Activated CD4-positive, alpha-beta T cell treated with anti-CD3 and anti-CD28 coated beads, Interleukin-2, amount 50 U/mL, for 4 hours (primary cell): ENCODE measurements at places on chromosomes 2 and 18.

DNA sequence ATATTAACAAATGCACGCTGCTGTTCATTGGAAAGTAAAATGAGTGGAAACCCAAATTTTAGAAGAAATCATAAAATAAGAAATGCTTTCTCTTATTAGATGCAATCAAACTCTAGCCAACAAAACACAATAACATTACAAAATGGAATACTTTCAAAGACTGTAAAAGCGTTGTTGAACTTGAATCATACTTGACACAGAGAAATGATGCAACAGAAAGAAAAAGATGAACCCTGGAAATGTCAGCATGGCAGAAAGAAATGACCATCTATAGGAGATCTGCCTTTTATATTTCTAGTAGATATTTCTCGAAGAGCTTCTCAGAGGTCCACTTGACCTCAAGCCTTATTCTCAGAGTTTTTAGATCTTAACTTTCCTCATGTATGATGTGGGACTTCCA is 170.6 kb upstream of the MEIS1 start:
- no peak for DNase-seq

- no peak for DNase-seq
These were observed 34.5 kb downstream of the MTERF4 start for GRCh38 chr2:241067501-241068135.

- no peak for DNase-seq
These were observed 85.1 kb downstream of the CTAGE1 start for GRCh38 chr18:22332590-22332989.

DNA sequence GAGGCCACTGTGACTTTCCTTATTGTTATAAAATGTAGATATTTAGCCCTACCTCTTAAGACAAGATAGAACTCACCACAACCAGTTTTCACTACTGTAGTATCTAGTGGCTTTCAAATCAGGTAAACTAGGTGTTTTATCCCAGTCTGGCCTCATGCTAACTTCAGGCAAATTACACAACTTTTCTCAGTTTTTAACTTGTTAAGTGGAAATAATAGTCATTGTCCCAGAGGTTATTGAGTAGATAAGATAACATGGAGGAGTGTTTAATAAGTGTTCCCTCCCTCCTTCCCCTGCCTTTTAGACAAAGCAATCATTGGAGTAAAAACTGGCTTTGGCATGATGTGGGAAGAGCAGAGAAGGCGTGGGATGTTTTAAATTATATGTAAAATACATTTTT is 27.3 kb downstream of the ANXA4 start:
- no peak for DNase-seq

GRCh38 chr2:1747065-1747941 is 3.0 kb upstream of the PXDN start:
- DNase-seq = no peak

GRCh38 chr18:2963048-2963447 is 49.9 kb downstream of the LPIN2 start:
- peak; percentile 40 for DNase-seq

GRCh38 chr2:11750422-11750821 is 4.0 kb downstream of the LPIN1 start:
- peak; percentile 38 for DNase-seq

DNA sequence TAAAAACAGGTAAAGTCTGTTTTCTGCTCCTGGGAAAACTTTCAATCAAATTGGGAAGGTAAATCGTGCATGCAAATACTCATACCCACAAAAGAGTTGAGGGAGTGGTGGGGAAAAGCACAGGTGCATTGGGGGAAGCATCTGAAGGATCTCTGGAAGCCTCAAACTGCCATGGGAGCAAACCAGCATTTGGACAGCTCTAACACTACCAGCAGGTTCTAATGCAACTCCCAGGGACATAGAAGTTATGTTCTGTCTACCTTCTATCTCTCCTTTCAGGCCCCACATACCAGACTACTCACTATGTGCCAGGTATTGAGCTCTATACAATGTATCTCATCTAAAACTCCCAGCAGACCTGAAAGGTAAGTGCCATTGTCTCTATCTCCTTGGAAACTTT is 933.7 kb downstream of the NRXN1 start:
- DNase-seq = no peak

DNA sequence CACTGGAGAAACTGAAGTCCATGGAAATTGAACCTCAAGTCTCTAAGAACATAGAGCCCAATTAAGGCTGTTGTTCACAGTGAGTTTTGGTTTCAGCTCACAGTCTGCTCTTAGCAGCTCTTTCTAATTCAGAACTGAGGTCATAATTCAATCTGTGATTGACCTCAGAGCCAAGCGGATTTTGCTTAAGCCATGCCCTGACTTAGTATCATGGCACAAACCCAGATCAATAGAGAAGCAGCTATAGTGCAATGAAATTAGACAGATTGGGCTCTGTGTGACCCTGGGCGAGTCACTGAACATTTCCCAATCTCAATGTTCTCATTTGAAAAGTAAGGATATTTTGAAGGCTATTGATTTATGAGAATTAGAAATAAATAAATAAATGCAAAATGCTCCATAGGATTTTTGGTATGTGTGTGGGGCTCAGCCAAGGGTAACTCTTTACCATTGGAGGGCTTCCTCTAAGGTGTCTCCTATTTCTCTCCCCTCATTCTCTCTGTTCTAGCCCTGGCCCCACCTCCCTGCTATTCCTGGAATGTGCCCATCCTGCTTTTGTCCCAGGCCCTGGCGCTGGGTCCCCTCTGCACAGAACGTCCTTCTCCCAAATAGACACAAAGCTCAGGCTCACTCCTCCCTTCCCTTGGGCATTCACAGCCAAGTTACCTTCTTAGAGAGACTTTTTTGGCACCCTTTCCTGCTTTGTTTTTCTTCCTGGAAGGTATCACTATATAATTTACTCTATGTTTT is 239.6 kb downstream of the LPIN1 start:
- no peak for DNase-seq

DNA sequence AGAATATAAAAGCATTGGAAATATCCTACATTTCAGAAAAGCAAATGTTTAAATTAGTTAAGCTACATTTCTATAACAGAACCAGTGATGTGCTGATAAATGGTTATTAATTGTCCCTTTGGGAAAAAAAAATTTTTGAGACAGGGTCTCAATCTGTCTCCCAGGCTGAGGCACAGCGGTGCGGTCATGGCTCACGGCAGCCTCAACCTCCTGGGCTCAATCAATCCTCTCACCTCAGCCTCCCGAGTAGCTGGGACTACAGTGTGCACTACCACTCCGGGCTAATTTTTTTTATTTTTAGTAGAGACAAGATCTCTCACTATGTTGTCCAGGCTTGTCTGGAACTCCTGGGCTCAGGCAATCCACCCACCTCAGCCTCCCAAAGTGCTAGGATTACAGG is 194.8 kb upstream of the SALL3 start:
- no peak for DNase-seq

DNA sequence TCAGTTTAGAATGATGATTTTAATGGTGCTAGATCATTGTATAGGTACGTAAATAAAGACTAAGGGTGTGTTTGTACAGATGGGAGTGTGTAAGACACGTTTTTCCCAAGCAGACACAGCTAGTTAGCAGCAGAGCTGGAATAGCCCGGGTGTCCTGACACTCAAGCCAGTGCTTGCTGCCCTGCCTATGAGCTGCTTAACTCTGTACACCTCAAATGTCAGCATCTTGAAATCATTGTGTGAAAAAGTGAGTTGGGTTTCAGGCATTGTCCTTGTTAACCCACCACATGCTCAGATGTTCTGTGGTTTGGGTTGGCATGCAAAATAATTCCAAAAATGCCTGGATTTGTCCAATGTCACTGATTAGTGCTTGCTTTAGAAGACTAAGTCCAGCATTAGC is 13.0 kb upstream of the TET3 start:
- DNase-seq = no peak

- DNase-seq = no peak
These were observed 17.1 kb downstream of the TRIB2 start for GRCh38 chr2:12733846-12734245.

GRCh38 chr18:77014538-77014937 is 118.0 kb downstream of the MBP start:
- no peak for DNase-seq

GRCh38 chr2:188997263-188997662 is 23.1 kb downstream of the COL3A1 start:
- no peak for DNase-seq

GRCh38 chr2:2600366-2600765 is 269.3 kb upstream of the MYT1L start:
- DNase-seq = no peak

DNA sequence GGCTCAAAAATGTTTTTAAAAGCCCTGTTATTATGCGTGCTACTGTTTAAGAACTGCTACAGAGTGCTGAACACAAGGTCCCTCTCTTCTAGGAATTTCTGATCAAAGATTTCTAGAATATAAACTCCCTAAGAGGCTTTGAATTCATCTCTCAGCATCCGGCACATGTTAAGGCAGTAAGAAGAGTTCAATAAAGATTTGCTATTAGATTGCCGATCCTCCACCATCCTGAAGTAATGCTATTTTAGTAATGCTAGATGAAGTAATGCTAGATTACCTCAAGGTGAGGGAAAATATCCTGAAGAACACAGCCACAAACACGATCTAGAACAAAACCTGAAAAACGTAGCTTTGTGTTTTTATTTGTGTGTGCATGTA is 949 bp upstream of the MYL12B start:
- no peak for DNase-seq

- DNase-seq = no peak
These were observed 353.1 kb upstream of the FANCL start for GRCh38 chr2:58594175-58594574.

- DNase-seq = no peak
These were observed 1.2 kb downstream of the ABHD3 start for GRCh38 chr18:21703241-21703820.

DNA sequence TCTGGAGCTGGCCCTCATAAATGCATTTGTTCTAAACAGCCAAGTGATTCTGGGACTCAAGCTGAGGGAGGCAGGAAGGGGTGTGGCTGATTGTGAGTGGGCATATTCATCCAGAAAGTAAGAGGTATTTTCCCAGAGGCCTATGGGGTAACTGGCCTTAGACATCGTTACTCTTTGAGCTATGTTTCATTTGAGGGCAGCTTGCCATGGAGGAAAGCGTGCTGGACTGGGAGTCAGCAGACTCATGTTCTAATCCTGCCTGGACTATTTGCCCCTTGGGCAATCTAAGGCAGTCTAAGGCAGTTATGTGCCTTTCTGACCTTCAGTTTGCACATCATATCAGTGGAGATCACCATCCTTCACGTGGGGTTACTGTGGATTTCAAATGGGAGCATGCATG is 93.5 kb upstream of the SLC14A2 start:
- no peak for DNase-seq

DNA sequence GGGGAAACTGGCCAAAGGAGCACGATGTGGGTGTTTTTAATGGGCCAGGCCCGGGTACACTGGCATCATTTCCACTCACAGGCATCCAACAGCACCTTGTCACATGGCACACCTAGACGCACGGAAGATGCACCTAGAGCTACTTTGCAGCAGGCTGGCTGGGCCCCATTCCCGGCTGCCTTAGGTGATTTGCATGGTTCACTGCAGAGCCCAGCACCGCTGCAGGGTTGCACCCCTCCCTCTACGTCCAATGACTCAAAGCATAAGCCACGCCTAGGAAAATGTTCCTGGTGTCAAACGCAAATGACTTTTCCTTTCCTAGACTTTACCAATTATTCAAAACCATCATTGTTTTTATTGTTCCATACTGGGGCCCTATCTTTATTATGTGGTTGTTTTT is 222.9 kb downstream of the EIPR1 start:
- no peak for DNase-seq
